ENCODE measurements at places on chromosomes 2 and 18.

DNA sequence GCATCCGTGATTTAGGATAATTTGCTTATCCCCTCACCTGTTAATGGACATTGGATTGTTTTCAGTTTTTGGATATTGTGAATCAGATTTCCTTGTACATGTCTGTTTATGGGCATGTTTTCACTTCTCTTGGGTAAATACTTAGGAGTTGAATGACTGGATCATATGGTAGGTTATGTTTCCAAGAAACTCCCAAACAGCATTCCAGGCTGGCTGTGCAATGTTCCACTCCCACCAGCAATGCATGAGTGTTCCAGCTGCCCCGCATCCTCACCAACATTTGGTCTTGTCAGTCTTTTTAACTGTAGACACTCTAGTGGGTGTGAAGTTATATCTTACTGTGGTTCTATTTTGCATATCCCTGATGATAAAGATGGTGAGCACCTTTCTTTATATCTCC, 8.9 kb upstream of the LRRFIP1 start:
- peak; percentile 63 for DNase-seq

GRCh38 chr2:12543978-12544558, 172.7 kb upstream of the TRIB2 start:
- peak; percentile 75 for DNase-seq

DNA sequence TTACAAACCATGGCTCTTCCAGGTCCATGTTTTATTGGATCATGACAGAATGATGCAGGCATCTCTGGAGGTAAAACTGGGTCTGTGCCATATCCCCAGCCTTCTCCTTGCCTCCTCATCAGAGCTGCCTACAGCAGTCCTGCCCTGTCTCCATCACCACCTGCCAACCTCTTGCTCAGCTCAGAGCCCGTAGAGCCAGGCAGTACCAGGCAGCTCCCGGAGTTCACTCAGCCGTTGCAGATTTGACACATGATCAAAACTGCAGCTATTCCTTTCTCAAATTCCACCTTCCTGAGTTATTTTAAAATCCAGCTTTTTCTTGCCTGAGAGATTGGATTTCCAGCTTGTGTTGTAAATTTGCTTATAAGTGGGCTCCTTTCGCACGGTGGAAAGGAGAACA, 218.2 kb upstream of the CELF4 start:
- no peak for DNase-seq

DNA sequence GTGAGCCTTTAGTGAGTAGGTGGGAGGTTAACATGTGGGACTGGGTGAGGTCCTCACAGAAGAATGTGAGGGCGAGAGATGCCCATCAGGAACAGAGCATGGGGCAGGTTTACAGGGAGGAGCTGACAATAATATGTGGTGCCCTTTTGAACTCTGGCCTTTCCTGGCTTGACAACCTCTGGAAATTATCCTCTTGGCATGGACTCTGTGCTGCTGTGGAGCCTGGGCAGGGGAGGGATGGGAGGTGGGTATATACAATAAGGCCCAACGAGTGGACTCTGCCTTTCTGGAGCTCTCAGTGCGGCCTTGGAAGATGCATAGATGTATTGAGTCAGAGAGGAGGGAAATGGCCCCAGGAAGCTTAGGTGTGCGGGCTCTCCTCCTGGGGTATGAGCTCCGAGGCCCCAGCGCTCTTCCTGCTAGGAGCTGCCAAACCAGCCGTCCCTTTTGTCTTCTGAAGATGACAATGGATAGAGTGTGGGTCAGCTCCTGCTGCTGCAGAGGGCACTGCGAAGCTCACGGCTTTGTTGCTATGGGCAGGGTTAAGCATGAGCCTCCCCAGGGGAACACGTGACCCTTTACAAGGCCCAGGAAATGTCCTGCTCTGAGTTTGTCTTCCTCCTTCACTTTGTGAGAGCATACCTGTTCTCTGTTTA, 8.7 kb upstream of the PSD4 start:
- DNase-seq, result no peak

- DNase-seq, result peak; percentile 53
These were observed 34.8 kb upstream of the ASXL2 start for GRCh38 chr2:25912851-25913695.

GRCh38 chr2:195570329-195570728, 86.7 kb upstream of the SLC39A10 start:
- no peak for DNase-seq

DNA sequence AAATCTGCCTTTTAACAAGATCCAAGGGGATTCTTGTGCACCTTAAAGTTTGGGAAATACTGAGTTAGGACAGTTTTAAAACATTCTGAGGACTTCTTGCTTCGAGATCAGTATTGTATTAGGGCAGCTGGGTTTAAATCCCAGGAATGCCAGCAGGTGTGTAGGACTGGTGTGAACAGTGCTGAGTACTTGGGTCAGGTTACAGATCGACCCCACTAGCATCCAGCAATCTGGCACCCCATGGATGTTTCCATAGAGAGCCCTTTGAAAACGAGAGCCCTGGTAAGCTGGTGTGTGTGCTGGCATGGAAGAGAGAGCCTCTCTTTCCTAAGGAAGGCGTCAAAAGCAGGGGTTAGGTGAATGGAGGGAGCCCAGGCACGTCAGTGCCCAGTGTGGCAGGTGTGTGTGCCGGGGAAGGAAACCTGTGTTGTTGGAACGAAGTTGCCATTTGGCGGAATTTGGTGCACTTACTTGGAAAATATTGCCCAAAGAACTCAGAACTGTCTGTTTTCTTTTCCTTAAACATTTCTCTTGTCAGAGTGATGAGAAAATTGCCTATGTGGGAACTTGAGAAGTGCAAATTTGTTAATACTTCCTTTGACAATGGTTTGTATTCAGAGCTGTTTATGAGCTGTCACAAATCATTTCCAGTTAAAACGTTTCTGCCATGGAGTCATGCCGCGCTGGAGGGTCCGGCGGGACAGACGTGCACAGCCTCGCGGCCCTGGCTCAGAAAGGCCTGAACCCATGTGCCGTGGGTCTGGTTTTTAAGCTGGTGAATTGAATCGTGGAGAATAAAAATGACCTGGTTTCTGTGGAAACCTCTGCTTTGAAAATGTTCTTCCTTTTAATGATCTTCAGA, 38.1 kb downstream of the LDLRAD4 start:
- no peak for DNase-seq

- no peak for DNase-seq
These were observed 93.4 kb upstream of the TGIF1 start for GRCh38 chr18:3356614-3357013.

- DNase-seq, result no peak
These were observed 53.5 kb upstream of the ASPRV1 start for GRCh38 chr2:70014959-70015358.

GRCh38 chr18:79763407-79763806, 34.3 kb upstream of the KCNG2 start:
- no peak for DNase-seq

- DNase-seq, result no peak
These were observed 31.7 kb upstream of the EIF2AK3 start for GRCh38 chr2:88658881-88659537.

- no peak for DNase-seq
These were observed 311.2 kb downstream of the OSR1 start for GRCh38 chr2:19046986-19047780.

DNA sequence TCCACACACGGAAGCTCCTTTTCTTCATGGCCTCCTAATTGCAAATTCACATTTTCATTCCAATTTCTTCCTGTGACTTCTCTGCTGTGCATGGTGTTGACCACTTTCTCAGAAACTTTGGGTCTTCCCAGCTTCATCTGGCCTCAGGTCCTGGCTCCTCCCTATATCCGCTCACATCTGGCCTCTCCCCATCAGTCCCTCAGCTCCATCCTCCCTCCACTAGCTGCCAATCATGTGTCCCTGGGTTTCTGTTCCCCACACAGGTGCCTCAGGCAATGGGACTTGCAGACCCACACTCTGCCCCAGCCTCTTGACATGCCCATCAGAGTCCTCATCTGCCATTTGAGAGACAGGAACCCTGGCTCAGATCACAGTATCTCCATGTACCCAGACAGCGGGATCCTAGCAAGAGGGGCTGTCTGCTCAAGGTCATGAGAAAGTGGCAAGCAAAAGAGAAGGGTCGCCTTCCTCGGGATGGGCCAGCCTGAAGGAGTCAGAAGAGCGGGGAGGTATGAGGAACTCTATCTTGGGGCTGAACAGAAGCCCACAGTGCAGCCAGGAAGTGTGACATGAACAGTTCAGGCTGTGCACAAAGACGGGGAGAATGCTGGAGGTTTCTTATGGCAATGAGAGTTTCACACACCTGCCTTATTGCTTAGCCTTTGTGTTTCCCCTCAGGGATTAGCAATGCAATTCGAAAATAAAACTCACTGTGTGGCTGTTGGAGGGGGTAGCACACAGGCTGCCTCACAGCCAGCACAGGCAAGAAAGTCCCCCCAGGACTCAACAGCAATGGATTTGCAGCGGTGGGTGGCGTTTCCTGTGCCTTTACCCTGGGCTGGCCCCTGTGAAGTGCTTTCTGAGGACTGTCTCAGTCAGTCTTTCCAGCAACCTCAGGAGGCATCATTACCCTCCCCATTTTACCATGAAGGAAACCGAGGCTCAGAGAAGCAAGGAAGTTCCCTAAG, 69.5 kb downstream of the COPS8 start:
- no peak for DNase-seq

- DNase-seq, result no peak
These were observed 63.0 kb downstream of the STK25 start for GRCh38 chr2:241445426-241445825.

Data from fibroblast of upper back skin (primary cell).